ENCODE measurements at places on chromosomes 11 and 22.

- DNase-seq = peak; percentile 72
Measured at GRCh38 chr11:8913961-8914660, 3.1 kb downstream of the AKIP1 start.

GRCh38 chr22:48565901-48566501 lies 1261.7 kb downstream of the BRD1 start:
- DNase-seq = no peak

- peak; percentile 82 for DNase-seq
Measured at GRCh38 chr11:71580057-71581003, 2.3 kb downstream of the KRTAP5-11 start.

GRCh38 chr22:24067587-24068376 lies 56.7 kb downstream of the CABIN1 start:
- no peak for DNase-seq

GRCh38 chr11:38089726-38090125 lies 1491.7 kb upstream of the RAG2 start:
- peak; percentile 65 for DNase-seq

DNA sequence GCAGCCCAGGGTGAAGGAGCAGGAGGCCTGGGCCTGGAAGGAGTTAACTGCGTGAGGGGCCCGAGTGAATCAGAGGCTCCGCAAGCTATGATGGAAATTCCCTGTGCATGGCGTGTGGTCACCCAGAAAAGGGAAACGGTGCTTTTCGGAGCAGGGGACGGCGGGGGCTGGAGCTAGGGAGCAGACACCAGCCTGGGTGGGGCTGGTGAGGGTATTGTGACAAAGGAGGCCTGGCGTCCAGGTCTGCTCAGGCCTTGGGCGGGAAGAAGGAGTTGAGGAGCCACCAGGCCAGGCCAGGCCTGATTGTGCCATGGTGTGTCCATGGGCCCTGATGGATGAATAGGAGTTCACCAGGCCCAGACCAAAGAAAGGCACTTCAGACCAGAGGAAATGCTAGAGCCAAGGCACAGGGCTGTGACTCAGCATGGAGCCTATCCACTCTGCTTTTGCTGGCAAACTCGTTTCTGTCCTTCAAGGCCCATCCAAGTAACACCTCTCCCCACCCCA lies 12.8 kb upstream of the SPI1 start:
- no peak for DNase-seq

DNA sequence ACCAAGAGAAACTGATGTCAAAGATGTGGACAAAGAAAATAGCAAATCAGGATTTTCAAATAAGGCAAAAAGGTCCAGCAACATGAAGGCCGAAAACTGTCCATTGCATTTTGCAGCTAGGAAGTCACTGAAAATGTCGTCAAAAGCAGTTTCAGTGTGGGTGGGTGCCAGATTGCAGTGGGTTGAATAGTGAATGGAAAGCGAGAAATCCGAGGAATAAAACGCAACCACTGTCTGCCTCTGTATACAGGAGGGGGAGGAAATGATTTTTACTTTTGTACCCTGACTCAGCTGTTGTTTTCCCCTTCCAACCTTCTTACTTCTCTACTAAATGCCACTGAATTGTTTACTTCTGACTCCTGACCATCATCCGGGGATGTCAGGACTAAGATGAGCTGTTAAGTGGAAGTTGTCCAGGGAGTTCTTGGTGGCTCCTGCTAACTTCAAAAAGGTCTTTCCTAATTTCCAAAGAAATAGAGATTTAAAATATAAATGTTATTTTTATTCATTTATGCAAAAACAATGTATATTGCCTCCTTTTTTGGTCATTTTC lies 64.9 kb upstream of the BIRC3 start:
- no peak for DNase-seq

GRCh38 chr11:124541204-124541603 lies 2.2 kb downstream of the OR8B12 start:
- DNase-seq = no peak

DNA sequence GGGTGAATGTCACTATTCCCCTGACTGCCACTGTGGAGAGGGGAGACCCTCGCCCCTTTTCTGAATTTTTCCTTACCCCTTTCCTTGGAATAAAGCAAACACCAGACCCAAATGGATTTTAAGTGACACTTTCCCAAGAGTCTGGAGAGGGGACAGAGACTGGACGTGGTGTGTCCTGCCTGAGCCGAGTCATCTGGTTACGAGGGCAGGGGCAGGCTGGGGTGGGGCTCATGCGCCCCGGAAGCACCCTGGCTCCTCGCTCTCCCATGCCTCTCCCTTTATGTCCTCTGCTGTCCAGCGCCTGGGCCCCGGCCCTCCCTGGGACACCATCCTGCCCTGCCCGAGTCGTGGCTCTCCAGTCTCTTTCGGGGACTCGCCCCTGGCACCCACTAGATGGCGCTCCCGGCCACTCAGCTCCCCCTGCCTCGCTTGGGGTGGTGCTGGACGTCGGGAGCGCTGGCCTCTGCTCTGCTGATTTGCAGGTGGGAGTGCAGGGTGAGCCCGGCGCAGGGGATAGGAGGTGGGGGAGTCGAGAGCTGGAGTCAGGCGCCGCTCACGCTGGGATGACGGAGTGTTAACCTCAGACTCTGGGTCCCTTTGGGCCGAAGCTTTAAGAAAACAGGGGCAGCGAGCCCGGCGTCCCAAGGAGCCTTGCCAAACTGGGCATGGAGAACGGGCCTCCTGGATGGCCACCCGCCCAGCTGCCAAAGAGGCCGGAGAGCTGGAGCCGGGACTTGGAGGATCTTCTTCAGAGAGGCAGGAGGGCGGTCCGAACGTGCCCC lies 89.8 kb downstream of the RPS6KA4 start:
- peak; percentile 65 for DNase-seq

- peak; percentile 97 for DNase-seq
Measured at GRCh38 chr11:112229746-112230433, 3.7 kb downstream of the PTS start.

- DNase-seq = peak; percentile 97
Measured at GRCh38 chr11:12042215-12042676, 33.8 kb upstream of the DKK3 start.

DNA sequence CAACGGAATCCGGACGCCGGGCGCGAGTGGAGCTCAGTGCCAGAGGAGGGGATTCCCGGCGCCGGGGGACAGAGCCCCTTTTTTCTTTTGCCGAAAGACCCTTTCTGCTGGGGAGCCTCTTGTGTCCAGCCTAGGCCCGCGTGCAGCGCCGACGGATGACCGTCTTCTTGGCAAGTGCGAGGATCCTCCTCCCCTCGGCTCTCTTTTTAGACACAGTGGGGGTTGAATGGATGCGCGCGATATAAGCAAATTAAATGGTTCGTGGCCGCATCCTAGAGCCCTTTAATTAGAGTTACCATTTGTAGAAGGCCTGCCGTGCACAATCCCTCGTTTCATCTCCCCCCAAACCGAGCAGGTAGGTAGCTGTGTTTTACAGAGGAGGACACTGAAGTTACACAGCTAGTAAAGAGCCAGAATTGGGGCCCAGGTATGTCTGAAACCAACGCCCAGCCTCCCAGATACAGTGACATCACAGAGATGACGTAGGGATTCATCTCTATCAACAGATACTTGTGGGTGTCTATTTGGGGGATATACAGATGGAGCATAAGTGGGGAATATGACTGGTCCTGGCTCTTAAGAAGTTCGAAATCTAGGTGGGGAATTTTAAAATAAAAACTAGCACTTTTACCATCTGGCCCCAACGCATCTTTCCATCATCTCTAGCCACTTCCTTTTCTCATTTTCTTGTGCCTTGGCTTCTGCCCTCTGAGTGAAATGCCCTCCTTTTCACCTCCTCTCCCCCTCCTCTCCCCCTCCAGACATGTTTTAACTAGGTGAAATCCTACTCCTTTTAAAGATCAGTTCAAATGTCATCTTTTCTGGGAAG lies 875 bp downstream of the TCP11L1 start:
- DNase-seq = peak; percentile 35

GRCh38 chr11:126129727-126130671 lies 67.3 kb upstream of the CDON start:
- no peak for DNase-seq

- DNase-seq = peak; percentile 49
Measured at GRCh38 chr11:39365809-39366436, 2093.5 kb downstream of the LRRC4C start.

GRCh38 chr11:118791961-118792569 lies 1.1 kb upstream of the DDX6 start:
- peak; percentile 25 for DNase-seq

- DNase-seq = peak; percentile 21
Measured at GRCh38 chr11:89175796-89176195, 1.9 kb upstream of the TYR start.

DNA sequence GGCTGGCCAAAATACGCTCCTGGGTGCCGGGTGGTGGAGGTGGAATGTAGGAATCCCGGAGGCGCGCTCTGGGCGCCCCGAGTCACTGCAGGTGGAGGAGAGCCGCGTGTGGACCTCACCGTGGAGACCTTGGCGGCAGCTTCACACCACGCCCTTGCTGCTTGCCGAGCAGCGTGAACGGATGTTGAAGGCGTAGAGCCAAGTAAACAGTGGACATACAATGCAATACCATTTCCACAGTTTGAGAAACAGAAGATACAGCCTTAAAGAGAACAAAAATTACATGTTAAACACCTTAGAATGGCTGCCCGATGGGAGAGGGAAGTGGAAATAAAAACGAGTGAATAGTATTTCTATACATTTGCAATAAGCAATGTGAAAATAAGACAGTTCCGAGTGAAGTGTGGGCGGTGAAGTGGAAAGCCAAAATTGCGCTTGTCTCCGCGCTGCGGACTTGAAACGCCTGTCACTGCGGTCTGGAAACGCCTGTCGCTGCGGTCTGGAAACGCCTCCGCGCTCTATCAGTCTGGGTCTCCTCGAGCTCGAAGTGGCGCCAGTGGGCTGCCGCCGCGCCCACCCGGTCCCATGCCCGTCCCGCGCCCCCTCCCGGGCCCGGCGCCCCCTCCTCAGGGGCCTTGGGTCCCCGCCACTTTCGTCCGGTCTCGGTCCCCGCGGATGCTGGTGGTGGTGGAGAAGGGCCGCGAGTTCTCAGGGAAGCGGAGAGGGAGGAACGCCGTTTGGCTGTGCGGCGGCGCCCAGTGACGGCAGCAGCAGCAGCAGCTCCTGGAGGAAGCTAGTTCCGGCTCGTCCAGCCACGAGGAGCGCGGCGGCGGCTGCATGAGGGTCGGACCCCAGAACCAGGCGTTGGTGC lies 1.6 kb downstream of the NCR3LG1 start:
- DNase-seq = peak; percentile 78

- no peak for DNase-seq
Measured at GRCh38 chr11:20634781-20635180, 34.6 kb upstream of the NELL1 start.

- DNase-seq = no peak
Measured at GRCh38 chr11:7969756-7970646, 4.8 kb upstream of the NLRP10 start.

All from choroid plexus epithelial cell (primary cell).